ENCODE measurements at places on chromosomes 1 and 21.

GRCh38 chr1:159929155-159930051, 4.1 kb upstream of the TAGLN2 start:
- DNase-seq, result no peak

DNA sequence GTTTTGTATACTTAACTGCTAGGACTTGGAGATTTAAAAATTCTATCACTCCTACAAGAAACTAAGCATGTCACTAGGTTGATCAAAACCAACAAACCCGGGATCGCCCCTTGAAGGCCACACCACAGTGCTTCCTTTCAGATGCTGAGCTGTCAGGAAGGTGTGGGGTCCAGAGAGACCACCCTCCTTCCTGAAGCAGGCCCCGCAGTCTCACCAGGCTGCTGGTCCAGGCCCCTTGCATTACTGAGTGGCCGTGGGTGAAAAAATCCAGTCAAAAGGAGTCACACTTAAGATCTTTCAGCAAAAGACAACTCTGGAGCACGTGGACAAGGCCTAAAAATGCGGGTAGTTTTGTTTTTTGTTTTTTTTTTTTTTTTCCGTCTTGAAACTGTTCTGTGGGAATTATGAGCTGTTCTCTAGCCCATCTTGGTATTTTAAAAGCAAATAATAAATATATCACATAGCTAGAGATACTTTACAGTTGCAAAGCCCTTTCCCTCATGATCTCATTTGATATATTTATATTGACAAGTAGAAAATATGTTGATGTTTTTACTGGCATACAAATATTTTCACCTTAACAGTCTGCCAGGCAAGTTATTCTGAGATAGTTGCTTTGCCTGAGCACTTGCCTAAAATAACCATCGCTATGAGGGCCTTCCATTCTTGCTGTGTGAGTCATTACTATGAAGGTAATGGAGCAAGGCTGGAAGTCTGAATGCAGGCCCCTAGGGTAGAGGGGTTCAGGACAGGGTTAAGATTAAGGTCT, 73.1 kb upstream of the EDEM3 start:
- no peak for DNase-seq

DNA sequence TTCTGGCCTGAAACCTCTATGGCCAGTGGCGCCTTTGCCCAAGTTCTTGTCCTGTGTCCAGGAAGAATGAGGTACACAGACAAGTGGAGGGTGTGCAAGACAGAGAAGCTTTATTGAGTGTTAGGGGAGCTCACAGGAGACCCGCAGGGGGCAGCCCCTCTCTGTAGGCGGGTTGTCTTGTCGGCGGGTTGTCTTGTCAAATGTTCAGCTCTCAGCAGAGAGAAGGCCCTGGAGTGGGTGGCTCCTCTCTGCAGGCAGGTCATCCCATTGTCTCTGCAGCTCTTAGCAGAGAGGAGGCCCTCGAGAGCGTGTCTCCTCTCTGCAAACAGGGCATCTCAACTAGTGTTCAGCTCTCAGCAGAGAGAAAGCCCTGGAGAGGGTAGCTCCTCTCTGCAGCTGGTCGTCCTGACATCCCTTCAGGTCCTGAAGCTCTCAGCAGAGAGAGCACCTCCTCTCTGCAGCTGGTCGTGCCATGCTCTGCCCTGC, 11.0 kb downstream of the COL6A2 start:
- no peak for DNase-seq

DNA sequence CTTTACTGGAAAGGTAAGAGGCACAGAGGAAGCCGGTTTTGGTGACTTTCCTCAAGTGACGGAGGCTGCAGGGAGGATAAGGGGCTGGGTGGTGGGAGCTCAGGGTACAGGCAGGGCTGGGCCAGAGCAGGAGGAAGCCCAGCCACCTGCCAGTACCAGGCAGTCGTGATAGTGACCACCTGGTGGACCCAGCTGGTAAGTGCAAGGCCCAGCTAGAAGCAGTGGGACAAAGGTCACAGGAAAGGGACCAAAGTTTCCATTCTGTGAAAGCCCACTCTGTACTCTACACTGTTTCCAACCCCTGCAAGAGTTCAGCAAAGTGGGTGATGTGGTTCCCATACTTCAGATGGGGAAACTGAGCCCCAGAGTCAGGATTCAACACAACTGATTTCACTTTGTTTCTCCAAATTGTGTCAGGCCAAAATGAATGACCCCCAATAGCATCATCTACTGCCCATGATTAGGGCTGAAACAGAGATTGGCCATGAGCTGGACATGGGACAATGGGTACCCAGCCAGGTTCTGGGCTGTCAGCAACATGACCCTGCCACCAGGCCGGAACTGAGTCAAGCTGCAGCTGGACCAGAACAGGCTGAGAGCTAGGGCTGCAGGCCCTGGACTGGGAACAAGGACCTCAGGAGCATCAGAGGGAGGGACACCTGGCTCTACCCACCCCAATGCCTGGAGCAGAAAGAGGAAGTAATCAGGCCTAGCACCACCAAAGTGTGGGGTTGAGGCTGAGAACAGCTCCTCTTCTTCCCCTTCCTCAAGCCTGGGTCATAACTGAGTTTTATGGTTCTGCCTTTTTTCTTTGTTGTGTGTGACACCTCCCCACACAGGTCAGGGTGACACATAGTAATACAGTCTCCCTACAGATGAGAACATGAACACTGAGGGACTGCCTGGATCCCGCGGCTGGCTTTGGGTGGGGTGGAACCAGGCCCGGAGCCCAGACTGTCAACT, 50.2 kb downstream of the KCNN3 start:
- no peak for DNase-seq
